ENCODE measurements at places on chromosomes 6 and 20. TPM values are rescaled to one million over a fixed set of nuclear protein-coding genes. Genes with fewer than 3 reads are reported as not detected.

ALDH5A1 gene
- 0.69 TPM for total RNA-seq

TRIM40 gene
- total RNA-seq = not detected

ZNF184 gene
- total RNA-seq = 7.2 TPM

FNDC1 gene
- total RNA-seq = not detected

OR2H2 gene
- total RNA-seq = not detected

ZNF311 gene
- 1.5 TPM for total RNA-seq

HFE gene
- total RNA-seq = 24.6 TPM

ZNF831 gene
- not detected for total RNA-seq

NRSN2 gene
- total RNA-seq = 24.9 TPM

MUC22 gene
- not detected for total RNA-seq

RNF8 gene
- total RNA-seq = 19.3 TPM

PTGIS gene
- total RNA-seq = 5.6 TPM

BTN2A1 gene
- 14.9 TPM for total RNA-seq

PAX1 gene
- not detected for total RNA-seq

KCNQ2 gene
- not detected for total RNA-seq

RAB22A gene
- total RNA-seq = 19.7 TPM

LHFPL5 gene
- total RNA-seq = not detected

ZBTB22 gene
- 19.4 TPM for total RNA-seq

TBXT gene
- total RNA-seq = not detected

KIAA1755 gene
- total RNA-seq = 0.65 TPM

OPN5 gene
- total RNA-seq = not detected

PRL gene
- not detected for total RNA-seq

SH3BGRL2 gene
- 7.2 TPM for total RNA-seq

Data from smooth muscle cell of the umbilical artery (primary cell).